Activated T-helper 17 cell treated with anti-CD3 and anti-CD28 coated beads, Interleukin-2, amount 50 U/mL, for 72 hours (primary cell): ENCODE measurements at places on chromosomes 13 and 19. TPM values are rescaled to one million over a fixed set of nuclear protein-coding genes. Genes with fewer than 3 reads are reported as not detected.

Gene ATP1A3
- total RNA-seq = 5.0 TPM

Gene MRPS31
- total RNA-seq = 39.8 TPM

DNA sequence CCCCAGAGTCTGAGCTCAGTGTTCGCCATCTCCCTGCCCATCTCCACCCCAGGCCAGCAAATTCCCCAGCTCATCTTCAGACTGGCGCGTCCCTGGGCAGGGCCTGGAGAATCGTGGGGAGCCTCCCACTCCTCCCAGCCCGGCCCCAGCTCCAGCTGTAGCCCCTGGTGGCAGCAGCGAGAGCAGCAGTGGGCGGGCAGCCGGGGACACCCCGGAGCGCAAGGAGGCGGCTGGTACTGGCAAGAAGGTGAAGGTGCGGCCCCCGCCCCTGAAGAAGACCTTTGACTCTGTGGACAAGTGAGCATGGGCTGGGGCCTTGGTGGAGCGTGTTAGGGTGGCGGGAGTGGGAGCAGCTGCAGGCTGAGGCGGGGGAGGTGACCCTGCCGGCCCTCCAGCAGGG, 8.4 kb upstream of the PRR19 start:
- ATAC-seq = no peak

- no peak for ATAC-seq
These were observed 13.9 kb upstream of the DACH1 start for GRCh38 chr13:71880753-71881541.

- no peak for ATAC-seq
These were observed 15.0 kb downstream of the PALM start for GRCh38 chr19:723714-724113.

GRCh38 chr13:36820222-36820621, 1.2 kb downstream of the RFXAP start:
- ATAC-seq = peak; percentile 77

GRCh38 chr13:93786846-93787489, 560.4 kb downstream of the GPC6 start:
- ATAC-seq = no peak

GRCh38 chr13:31545616-31546015, 193.7 kb upstream of the RXFP2 start:
- ATAC-seq = no peak
